ENCODE measurements at places on chromosomes 5 and 9. TPM values are rescaled to one million over a fixed set of nuclear protein-coding genes. Genes with fewer than 3 reads are reported as not detected.
A peak's percentile ranks its signal among the peaks of the same experiment; 100 is the strongest.

DNA sequence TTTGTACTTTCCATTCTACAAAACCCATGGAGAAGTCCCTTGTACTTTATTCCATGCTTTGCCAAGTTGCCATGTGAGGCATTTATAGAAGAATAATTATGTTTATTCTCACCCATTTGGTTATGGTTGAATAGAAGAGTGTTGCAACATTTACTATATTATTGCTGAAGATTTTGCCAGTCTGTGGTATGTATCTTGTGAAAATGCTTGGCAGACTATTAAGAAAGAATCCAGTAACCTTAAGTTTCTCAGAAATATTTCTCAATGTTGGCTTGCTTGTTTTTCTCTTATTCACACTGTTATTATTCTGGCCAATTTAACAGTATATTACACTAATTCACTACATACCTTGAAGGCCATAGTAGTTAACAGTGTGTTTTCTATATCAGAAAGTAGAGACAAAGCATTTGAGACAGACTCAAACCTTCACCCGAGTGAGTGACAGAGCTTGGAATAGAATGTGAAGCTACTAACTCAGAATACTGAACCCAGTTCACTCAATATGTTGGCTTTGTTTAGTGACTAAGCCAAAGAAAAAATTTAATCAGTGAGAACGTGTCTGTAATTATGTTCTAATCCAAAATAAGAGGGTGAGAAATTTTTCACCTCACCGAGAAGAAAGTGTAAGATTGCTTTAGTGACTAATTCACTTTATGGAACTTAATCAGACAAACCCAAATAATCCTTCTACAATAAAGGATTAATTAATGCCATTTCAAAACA, 184.4 kb downstream of the CWC27 start:
- no peaks in the 10 kb centered on the region for H3K4me1 ChIP-seq
- H3K4me3 ChIP-seq: no peak overlapping the region
- no peaks in the 10 kb centered on the region for H3K27me3 ChIP-seq
- DNase-seq: no peak
- no peak overlapping the region for H3K27ac ChIP-seq

DMGDH gene
- total RNA-seq: 5.3 TPM

GRCh38 chr9:78300209-78300608, 3.3 kb downstream of the PSAT1 start:
- DNase-seq: no peak
- H3K4me1 ChIP-seq: peaks cover 37% of the 10 kb centered on the region
- H3K4me3 ChIP-seq: no peak overlapping the region

SPINK5 gene
- 2.3 TPM for total RNA-seq

DNA sequence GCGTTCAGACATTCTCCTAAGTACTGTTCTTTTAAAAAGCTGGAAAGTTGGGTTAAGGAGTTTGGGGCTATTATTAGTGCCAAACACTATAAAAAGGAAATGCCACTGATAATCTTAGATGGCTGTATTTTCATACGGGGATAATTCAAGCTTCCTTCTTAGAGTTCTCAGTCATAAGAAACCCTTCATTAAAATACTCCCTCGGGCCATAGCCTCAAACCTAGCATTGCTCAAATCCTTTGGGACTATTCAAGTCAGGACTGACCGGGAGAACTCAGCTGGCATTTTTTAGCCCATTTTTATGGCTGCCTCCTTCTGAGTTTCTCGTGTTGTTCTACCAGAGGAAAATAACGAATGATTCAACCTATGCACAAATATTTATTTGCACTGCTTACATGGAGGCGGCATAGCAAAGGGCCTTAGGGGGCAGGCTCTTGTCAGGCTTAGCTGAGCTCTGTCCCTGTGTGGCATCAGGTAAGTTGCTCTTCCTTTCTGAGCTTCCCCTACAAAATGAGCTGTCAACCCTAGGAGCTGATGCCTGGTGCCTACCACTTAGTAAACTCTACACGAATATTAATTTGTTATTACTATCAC, 33.5 kb upstream of the ADAM19 start:
- peaks cover 17% of the 10 kb centered on the region for H3K4me1 ChIP-seq
- DNase-seq: no peak
- H3K27me3 ChIP-seq: no peaks in the 10 kb centered on the region

TESK1 gene
- total RNA-seq: 34.6 TPM

DNA sequence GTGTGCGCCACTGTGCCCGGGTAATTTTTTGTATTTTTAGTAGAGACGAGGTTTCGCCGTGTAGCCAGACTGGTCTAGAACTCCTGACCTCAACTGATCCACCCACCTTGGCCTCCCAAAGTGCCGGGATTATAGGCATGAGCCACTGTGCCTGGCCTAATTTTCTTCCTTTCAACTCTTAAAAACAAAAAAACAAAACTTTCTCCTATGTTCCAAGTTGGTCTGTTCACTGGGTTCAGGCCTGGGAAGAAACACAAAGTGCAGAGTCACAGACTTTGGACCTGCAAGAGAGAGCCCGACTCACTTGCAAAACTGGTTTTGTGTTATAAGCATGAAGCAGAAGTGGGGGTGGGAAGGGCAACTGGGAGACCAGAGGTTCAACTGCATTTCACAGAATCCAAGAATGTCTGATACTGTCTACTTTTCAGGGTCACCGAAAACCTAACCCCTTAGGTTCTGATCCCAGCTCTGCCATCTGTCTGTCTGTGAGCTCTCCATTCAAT, 5.2 kb upstream of the HDHD3 start:
- DNase-seq: peak; percentile 95
- peaks cover 11% of the 10 kb centered on the region for H3K36me3 ChIP-seq
- peak overlapping the region; percentile 79 for H3K27ac ChIP-seq

GRCh38 chr9:91328186-91328585, 33.5 kb downstream of the AUH start:
- no peak overlapping the region for H3K27ac ChIP-seq
- H3K36me3 ChIP-seq: no peaks in the 10 kb centered on the region
- H3K4me3 ChIP-seq: no peak overlapping the region
- H3K4me1 ChIP-seq: peaks cover 3% of the 10 kb centered on the region
- no peak for DNase-seq

GRCh38 chr5:175728885-175729828, 71.3 kb downstream of the HRH2 start:
- peaks cover 12% of the 10 kb centered on the region for H3K27me3 ChIP-seq
- H3K4me1 ChIP-seq: peaks cover 8% of the 10 kb centered on the region
- H3K4me3 ChIP-seq: no peak overlapping the region

TMEM141 gene
- total RNA-seq: 56.7 TPM

- H3K36me3 ChIP-seq: no peaks in the 10 kb centered on the region
- H3K4me3 ChIP-seq: no peak overlapping the region
- no peaks in the 10 kb centered on the region for H3K4me1 ChIP-seq
- no peak for DNase-seq
- H3K27me3 ChIP-seq: no peaks in the 10 kb centered on the region
These were observed 64.5 kb upstream of the ERBIN start for GRCh38 chr5:65861830-65862241.

DNA sequence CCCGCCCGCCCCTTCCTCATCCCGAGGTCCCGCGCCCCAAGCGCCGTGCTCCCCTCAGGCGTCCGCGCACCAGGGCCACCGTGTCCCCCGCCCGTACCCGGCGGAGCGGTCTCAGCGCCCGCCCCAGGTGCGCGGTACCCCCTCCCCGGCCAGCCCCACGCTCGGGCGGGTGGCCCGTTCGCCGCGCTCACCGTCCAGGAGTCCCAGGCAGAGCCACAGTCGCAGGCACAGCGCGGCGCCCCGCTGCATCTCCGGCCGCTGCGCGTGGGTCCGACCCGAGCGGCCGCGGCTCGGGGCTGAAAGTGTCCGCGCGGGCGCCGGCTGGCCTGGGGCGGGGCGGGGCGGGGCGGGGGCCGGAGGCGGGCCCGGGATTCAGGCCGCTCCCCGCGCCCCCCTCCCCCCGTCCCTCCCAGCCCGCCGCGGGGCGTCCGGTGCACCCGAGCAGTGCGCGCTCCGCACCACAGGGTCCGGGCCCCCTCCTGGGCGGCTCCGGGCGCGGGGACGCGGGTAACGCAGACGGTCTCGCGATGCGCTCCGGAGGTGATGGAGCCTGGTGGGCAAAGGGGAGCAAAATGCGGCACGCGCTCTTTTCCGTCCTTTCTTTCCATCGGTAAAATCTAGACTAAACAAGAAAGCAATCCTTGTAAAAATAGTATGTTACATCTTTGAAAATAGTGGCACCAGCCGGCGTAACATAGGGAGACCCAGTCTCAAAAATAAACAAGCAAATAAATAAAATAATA, at the start of gene FLT4:
Gene FLT4, minus strand, starts transcription at position 304 of the 743 bp plus-strand sequence. Its CDS starts 55 bp downstream, at position 249.
- H3K27ac ChIP-seq: no peak within 1 kb of the TSS
- H3K27me3 ChIP-seq: peaks cover 57% of the 10 kb centered on the region
- DNase-seq: no peak

- no peaks in the 10 kb centered on the region for H3K36me3 ChIP-seq
- no peak for DNase-seq
- no peak overlapping the region for H3K4me3 ChIP-seq
- no peak overlapping the region for H3K27ac ChIP-seq
- no peaks in the 10 kb centered on the region for H3K27me3 ChIP-seq
These were observed 201.2 kb downstream of the ACTL7B start for GRCh38 chr9:108654566-108654965.

PPP2R2B gene
- total RNA-seq: 0.29 TPM

- peaks cover 17% of the 10 kb centered on the region for H3K36me3 ChIP-seq
- no peak for DNase-seq
- no peak overlapping the region for H3K27ac ChIP-seq
- H3K27me3 ChIP-seq: no peaks in the 10 kb centered on the region
These were observed 84.7 kb downstream of the TTC39B start for GRCh38 chr9:15222313-15222712.

- no peak overlapping the region for H3K4me3 ChIP-seq
- no peak overlapping the region for H3K27ac ChIP-seq
- peak; percentile 36 for DNase-seq
- H3K27me3 ChIP-seq: no peaks in the 10 kb centered on the region
- no peaks in the 10 kb centered on the region for H3K4me1 ChIP-seq
These were observed 88.7 kb upstream of the PHF24 start for GRCh38 chr9:34869390-34869789.

CER1 gene
- total RNA-seq: not detected

DNA sequence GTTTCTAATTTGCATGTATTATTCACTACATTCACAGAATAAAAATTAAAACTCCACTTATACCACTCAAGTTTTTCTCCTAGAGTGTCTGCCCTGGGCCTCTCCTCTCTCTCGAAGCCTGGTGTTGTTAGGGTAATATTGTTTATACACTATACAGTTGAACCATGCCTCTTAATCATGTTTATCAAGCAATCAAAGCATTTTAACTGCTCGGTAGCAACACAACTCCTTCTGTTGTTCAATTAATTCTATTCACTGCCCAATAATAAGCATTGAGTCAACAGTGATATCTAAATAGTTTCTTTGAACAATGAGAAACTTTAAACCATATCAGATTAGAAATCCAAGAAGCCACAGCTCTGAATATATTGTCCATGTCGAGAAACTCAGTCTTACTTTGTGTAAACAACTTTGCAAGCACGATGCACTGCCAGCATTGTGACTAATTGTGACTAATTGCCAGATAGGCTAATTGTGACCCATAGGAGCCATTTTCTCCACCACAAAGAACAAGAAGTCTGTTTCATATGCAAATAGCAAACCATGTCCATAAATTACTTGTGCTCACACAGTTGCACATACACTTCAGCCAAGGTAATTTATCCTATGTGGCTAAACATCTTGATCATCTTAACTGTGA, at the start of gene DNAH5:
Gene DNAH5, minus strand, starts transcription at position 129 of the 640 bp plus-strand sequence. CDS start 250 bp downstream, outside the sequence.
- no peak within 1 kb of the TSS for H3K4me3 ChIP-seq
- H3K4me1 ChIP-seq: no peaks in the 10 kb centered on the region
- no peaks in the 10 kb centered on the region for H3K36me3 ChIP-seq

FOXD4 gene
- total RNA-seq: 1.8 TPM

DNA sequence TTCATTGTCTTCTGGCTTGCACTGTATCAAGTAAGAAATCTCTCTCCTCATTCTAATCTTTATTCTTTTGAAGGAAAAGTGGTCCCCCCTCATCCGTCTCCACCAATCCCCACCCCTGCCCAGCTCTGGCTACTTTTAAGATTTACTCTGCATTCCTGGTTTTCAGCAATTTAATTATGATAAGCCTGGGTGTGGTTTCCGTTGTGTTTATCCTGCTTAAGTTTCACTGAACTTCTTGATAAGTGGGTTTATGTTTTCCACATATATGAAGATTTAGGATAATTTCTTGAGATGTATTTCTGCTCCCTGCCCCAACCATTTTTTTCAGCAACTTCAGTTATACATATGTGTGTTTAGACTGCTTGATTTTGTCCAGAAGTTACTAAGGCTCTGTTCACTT, 46.5 kb downstream of the PTBP3 start:
- H3K4me1 ChIP-seq: peaks cover 5% of the 10 kb centered on the region
- no peak for DNase-seq
- no peak overlapping the region for H3K4me3 ChIP-seq
- no peaks in the 10 kb centered on the region for H3K27me3 ChIP-seq
- peaks cover 13% of the 10 kb centered on the region for H3K36me3 ChIP-seq

DNA sequence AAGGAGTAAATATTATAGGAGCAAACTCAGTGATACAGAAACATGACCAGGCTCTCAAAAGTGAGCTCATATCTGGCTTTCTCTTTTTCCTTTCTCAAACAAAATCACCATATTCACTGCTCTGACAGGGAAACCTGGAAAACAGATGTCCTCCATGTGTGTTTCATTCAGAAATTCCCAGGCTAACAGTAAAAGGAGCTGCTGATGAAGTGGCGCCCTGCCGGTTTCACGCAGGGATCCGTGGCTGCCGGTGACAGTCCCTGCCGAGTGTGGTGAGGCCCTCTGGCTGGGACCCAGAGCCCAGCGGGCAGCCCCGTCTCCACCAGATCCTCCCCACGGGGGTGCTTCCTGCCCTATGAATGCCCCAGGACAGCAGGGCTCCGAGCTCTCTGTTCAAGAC, 208.1 kb downstream of the GNA14 start:
- no peaks in the 10 kb centered on the region for H3K27me3 ChIP-seq
- no peak for DNase-seq
- H3K4me3 ChIP-seq: no peak overlapping the region

Data from stomach (tissue), 19 donors.